Bronchial epithelial cell (primary cell): ENCODE measurements at places on chromosomes 2 and 18. TPM values are rescaled to one million over a fixed set of nuclear protein-coding genes. Genes with fewer than 3 reads are reported as not detected.

GRCh38 chr2:241750076-241750840, 15.8 kb downstream of the D2HGDH start:
- DNase-seq = no peak

GRCh38 chr2:230664128-230664527, 48.5 kb upstream of the CAB39 start:
- DNase-seq = no peak

- DNase-seq = peak; percentile 36
Measured at GRCh38 chr2:166106431-166107015, 21.3 kb downstream of the SCN1A start.

DNA sequence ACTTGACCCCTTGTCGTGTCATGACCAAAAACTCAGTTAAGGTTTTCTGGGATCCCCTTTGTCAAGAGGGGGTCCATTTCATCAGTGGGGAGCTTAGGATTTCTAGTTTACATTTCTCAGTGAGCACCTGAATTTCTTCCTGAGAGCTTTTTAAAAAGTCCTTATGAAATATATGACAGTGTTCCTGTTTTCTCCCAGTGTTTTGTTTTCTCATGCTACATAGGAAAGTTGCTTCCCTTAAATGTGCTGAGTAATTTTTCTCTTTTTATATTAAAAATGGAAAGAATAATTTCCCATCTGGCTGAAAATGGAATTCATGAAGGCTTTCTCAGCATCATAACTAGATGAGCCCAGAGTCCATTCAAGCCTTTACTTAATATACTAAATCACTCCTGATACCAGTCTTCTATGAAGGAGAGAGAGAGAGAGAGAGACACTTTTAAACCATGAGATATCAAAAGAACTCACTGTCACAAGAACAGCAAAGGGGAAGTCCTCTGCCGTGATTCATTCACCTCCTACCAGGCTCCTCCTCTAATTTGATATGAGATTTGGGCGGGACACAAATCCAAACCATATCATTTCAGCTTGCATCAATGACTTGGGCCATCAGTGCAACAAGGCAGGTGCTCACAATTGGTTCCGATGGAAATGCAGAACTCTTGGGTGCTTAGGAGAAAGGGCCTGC, 61.1 kb downstream of the XRCC5 start:
- DNase-seq = no peak

DNA sequence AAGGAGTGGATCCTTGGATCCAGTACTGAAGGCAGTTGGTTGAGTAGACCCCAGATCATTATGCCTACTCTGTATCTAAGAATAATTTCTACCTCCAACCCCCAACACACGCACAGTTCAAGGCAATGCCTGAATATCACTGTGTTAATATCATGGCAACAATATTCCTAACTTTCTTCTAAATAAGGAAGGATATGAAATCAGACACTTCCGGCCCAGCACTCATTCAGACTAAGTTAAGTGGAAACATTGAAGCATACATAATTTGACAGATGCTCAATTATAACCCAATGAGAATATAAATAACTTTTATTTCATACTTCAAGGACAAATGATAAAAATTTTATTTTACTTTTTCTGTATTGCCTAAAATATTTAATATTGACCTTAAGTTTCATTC, 153.6 kb upstream of the COL3A1 start:
- no peak for DNase-seq

- no peak for DNase-seq
Measured at GRCh38 chr18:49884465-49884864, 71.1 kb upstream of the ACAA2 start.

DNA sequence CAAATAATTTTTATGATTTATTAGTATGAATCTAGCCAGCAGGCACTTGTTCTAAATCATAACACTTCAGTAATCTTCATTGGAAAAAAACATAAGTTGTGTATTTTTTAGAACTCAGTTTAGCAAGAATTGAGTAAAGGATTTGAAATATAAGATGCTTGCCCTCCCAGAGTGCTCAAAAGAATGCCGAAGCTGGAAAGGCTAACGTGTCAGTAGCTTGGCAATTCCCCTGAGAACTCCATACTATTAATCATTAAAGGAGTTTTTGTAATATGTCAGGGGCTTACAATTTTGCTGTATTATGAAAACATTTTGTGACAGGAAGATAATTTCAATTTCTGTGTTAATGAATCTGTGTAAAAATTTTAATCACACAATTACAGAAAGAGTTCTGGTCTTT, 122.7 kb downstream of the GULP1 start:
- no peak for DNase-seq

DNA sequence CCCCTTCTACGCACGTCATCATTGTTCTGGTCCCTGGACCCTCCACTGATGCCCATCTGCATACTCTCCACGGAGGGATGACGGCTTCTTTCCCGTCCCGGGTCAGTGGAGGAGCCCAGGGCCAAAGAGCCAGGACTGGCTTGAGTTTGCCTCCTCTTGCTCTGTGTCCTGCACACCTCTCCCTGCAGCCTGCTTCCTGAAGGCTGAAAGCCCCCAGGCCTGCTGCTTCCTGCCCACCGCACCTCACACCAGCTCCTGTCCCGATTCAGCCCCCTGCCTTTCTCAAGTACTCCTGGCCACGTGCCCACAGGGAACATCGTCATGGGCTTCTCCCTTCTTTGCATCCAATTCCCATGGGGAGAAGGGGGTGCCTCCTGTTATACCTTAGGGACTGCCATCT, 7.1 kb downstream of the ADCY3 start:
- DNase-seq = no peak

The TCF7L1 gene
- total RNA-seq = 1.3 and 1.9 TPM in 2 replicates

The MEX3C gene
- total RNA-seq = 40.0 and 41.2 TPM in 2 replicates

The EPB41L5 gene
- 34.5 and 71.0 TPM in 2 replicates for total RNA-seq

The CD8B gene
- not detected in 2 replicates for total RNA-seq

The RTP5 gene
- total RNA-seq = not detected in 2 replicates

The FBLN7 gene
- total RNA-seq = under 0.01 and 0.13 TPM in 2 replicates
